T-helper 17 cell (primary cell): ENCODE measurements at places on chromosomes 6 and 20. TPM values are rescaled to one million over a fixed set of nuclear protein-coding genes. Genes with fewer than 3 reads are reported as not detected.

Gene VGLL2
- total RNA-seq: not detected

Gene COX4I2
- total RNA-seq: not detected

Gene CALHM5
- 0.65 TPM for total RNA-seq

Gene SLC35F1
- not detected for total RNA-seq

Gene CAP2
- not detected for total RNA-seq

Gene ARFGEF3
- 0.03 TPM for total RNA-seq

Gene SLC17A5
- 9.2 TPM for total RNA-seq

Gene C20orf141
- total RNA-seq: not detected

Gene DLK2
- 0.89 TPM for total RNA-seq

Gene CDSN
- total RNA-seq: not detected

Gene FAM83C
- not detected for total RNA-seq

DNA sequence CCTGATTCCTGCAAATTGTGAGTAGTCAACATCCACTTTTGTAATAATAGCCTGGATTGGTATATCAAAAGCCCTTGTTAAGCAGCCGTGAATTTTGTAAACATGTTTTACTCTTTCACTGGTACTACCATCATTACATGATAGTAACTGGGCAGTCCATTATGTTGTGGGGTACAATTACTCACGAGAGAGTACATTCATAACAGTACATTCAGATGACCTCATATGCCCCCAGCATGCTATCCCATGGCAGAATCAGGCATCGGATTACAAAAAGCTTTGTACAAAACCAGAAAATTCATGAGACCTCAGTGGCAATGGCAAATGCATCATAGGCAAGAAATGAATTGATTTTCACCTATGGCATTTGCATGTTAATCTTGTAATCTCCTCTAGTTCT is 166.2 kb downstream of the EPM2A start:
- no peaks in the 10 kb centered on the region for H3K4me1 ChIP-seq
- no peak overlapping the region for H3K4me3 ChIP-seq
- H3K27ac ChIP-seq: no peak overlapping the region
- DNase-seq: no peak
- no peaks in the 10 kb centered on the region for H3K36me3 ChIP-seq
- H3K27me3 ChIP-seq: no peaks in the 10 kb centered on the region

- no peaks in the 10 kb centered on the region for H3K36me3 ChIP-seq
- peaks cover 31% of the 10 kb centered on the region for H3K27me3 ChIP-seq
- H3K27ac ChIP-seq: no peak overlapping the region
Observed at GRCh38 chr20:9616455-9616805, 102.0 kb downstream of the LAMP5 start.

DNA sequence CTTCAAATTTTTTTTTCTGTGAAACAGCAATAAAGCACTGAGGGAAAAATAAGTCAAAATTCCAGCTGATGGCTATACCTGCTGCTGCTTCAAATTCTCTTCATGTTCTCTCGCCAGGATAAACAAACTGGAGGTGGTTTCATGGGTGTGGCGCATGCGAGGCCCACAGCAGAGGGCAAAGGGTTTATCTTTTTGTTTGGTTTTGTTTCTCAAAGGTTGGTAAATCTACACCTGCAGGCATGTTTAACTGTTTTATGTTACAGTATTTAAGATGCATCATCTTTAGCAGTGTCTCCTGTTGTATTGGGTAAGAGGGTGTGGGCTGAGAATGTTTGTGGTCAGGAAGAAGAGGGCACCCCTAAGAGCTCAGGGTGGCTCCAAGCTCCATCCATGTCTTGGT is 342.2 kb downstream of the CDH26 start:
- H3K4me1 ChIP-seq: peaks cover 10% of the 10 kb centered on the region
- peaks cover 12% of the 10 kb centered on the region for H3K27me3 ChIP-seq
- H3K36me3 ChIP-seq: peaks cover 2% of the 10 kb centered on the region
- no peak overlapping the region for H3K4me3 ChIP-seq

- DNase-seq: no peak
- no peak overlapping the region for H3K27ac ChIP-seq
- peaks cover 2% of the 10 kb centered on the region for H3K4me1 ChIP-seq
- H3K36me3 ChIP-seq: no peaks in the 10 kb centered on the region
Observed at GRCh38 chr6:117371492-117371891, 54.2 kb downstream of the ROS1 start.

- H3K36me3 ChIP-seq: peaks cover 3% of the 10 kb centered on the region
- peaks cover 4% of the 10 kb centered on the region for H3K27me3 ChIP-seq
- H3K4me1 ChIP-seq: no peaks in the 10 kb centered on the region
- DNase-seq: no peak
- no peak overlapping the region for H3K4me3 ChIP-seq
- H3K27ac ChIP-seq: no peak overlapping the region
Observed at GRCh38 chr6:166052837-166053236, 114.8 kb downstream of the TBXT start.

DNA sequence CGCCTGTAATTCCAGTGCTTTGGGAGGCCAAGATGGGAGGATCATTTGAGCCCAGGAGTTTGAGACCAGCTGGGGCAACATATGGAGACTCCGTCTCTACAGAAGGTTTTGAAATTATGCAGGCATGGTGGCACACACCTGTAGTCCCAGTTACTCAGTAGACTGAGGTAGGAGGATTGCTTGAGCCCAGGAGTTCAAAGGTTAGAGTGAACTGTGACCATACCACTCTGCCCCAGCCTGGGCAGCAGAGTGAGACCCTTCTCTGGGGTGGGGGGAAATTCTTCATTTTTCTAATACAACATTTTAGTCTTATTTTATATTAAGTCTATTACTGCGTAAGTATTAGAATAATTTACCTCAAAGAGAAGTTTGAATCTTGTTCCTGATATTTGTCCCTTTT is 20.1 kb upstream of the SUMO4 start:
- H3K4me1 ChIP-seq: peaks cover 35% of the 10 kb centered on the region
- peaks cover 18% of the 10 kb centered on the region for H3K36me3 ChIP-seq
- DNase-seq: no peak
- no peak overlapping the region for H3K4me3 ChIP-seq

DNA sequence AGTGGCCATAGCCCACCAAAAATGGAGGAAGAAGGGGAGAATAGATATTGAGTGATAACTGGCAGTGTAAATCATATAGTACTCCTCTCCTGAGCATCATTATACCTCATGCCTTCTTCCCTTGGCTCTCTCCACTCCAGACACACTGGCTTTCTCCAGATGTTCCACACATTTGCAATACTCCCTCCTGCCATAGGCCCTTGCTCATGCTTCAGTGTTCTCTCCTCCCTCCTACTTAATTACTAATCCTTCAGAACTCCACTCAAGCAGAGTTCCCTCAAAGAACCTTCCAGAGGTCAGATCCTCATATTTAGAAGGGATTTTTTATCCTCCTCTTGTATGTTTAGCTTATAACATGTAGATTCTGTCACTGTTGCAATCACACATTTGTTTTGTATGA is 279.5 kb upstream of the SUPT3H start:
- no peaks in the 10 kb centered on the region for H3K36me3 ChIP-seq
- no peak for DNase-seq
- no peak overlapping the region for H3K27ac ChIP-seq
- no peaks in the 10 kb centered on the region for H3K27me3 ChIP-seq

DNA sequence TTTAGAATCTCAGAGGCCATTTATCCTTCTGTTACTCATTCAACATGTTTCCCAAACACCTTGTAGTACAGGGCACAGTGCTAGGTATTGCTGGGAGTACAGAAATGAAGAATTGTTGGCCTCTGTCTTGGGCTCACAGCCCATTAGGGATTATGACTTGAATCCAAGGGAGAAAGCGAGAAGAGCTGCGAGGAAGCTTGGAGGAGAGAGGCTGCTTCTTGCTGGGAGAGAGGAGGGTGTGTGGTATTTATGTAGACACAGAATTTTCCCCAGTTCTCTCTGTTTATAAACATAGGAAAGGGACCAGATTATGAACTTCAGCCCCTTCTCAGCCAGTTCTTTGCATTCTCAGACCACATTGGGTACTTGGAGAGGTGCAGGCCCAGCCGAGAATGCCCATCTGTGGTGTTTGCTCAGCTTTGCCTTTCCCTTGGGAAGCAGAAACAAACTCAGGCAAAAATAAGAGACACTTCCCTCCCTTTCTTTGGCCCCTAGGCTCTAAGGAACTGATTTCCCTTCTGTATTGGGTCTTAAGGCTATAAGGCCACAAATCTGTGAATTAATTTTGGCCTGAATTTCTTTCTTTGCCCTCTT is 17.9 kb downstream of the CHMP4B start:
- H3K27ac ChIP-seq: peak overlapping the region; percentile 63
- peaks cover 5% of the 10 kb centered on the region for H3K36me3 ChIP-seq
- H3K4me3 ChIP-seq: peak overlapping the region; percentile 28
- H3K4me1 ChIP-seq: peaks cover 66% of the 10 kb centered on the region
- no peaks in the 10 kb centered on the region for H3K27me3 ChIP-seq
- DNase-seq: no peak

GRCh38 chr20:50663095-50663821 is 28.1 kb downstream of the RIPOR3 start:
- no peaks in the 10 kb centered on the region for H3K36me3 ChIP-seq
- H3K27ac ChIP-seq: no peak overlapping the region
- peaks cover 2% of the 10 kb centered on the region for H3K4me1 ChIP-seq
- DNase-seq: no peak
- no peak overlapping the region for H3K4me3 ChIP-seq
- H3K27me3 ChIP-seq: peaks cover 34% of the 10 kb centered on the region

DNA sequence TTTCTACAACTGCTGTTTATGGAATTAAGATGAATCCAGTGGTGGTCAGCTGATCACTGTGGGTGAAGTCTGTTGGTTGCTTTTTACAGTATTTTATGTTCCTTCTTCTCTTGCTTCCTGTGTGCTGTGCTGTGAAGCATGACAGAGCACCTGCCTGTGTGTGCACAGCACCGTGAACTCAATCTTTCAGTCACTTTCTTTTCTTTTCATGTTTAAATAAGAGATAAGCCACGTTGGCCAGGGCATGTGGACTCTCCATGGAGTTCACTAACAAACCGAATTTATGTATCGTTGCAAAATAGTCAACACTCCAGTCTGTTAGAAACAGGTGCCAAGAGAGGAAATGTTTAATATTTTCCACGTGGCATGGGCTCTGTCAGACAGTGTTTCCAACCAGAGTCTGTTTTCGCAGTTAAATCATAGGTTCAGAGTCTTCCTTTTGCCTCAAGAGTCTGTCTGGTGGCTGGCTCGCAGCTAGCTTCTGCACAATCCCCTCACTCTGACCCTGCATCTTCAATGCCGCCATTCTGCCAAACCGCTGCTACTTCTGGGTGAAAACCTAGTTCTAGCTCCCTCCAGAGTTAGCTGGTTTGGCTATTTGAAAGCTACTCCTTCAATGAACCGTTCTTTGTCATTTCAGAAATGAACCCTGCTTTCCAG is 73.2 kb downstream of the QRSL1 start:
- H3K27me3 ChIP-seq: peaks cover 51% of the 10 kb centered on the region
- H3K36me3 ChIP-seq: no peaks in the 10 kb centered on the region
- H3K4me3 ChIP-seq: no peak overlapping the region
- no peak for DNase-seq
- H3K27ac ChIP-seq: no peak overlapping the region
- H3K4me1 ChIP-seq: peaks cover 3% of the 10 kb centered on the region

DNA sequence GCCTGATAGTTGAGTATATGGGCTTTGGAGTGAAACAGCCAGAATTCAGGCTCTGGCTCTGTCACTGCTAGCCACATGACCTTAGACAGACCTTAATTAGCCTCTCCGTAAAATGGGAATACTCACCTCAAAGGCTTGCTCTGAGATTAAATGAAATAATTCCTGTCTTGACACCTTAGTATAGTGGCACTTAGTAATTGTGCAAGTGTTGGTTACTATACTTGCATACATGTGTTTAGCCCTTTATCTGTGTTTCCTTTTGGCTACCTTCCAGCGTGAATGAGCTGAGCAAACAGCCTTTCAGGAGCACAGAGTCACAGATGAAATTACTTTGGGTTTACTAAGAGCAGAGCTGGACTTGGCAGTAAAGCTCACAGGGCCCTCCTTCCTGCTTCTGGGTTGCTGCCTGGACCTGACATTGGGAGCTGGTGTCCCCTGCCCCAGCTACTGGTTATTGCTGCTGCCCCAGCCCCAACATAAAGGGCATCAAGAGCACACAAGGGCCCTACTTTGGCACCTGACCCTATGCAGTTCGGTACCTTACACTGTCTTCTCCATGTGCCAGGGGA is 32.8 kb downstream of the CD164 start:
- H3K4me1 ChIP-seq: peaks cover 10% of the 10 kb centered on the region
- H3K4me3 ChIP-seq: no peak overlapping the region
- H3K27me3 ChIP-seq: no peaks in the 10 kb centered on the region
- peaks cover 6% of the 10 kb centered on the region for H3K36me3 ChIP-seq

DNA sequence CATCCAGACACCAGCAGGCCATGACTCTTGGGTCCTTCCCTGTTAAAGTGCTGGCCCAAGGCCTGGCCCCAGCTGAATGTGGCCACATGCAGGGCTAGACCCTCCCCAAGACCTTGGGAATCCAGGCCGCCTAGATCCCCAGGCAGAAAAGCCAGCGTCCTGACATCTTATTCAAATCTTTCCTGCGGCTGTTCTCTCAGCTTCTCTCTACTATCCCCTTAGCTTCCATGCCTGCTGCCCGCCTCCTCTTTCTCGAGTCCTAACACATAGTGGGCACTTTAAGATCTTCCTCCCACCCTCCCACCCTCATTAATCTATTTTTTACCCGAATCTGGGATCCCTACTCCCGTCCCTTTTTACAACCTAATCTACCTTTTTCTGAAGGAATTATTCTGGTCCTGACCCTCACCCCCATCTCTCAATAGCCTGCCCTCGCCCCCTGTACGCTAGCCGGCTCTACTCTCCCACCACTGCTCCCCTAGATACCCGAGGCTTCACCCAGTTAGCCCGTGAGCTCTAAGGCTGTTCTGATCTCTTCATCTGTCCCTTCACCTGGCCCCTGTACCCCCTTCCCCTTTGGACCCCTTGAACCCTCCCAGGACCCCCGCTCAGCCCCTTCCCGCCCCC is at the start of gene CCHCR1:
Gene CCHCR1, minus strand, starts transcription at position 290 of the 627 bp plus-strand sequence. Its CDS starts 202 bp downstream, at position 88.
- peak within 1 kb of the TSS; percentile 98 for H3K4me3 ChIP-seq
- peaks cover 17% of the 10 kb centered on the region for H3K4me1 ChIP-seq
- H3K36me3 ChIP-seq: peaks cover 7% of the 10 kb centered on the region

DNA sequence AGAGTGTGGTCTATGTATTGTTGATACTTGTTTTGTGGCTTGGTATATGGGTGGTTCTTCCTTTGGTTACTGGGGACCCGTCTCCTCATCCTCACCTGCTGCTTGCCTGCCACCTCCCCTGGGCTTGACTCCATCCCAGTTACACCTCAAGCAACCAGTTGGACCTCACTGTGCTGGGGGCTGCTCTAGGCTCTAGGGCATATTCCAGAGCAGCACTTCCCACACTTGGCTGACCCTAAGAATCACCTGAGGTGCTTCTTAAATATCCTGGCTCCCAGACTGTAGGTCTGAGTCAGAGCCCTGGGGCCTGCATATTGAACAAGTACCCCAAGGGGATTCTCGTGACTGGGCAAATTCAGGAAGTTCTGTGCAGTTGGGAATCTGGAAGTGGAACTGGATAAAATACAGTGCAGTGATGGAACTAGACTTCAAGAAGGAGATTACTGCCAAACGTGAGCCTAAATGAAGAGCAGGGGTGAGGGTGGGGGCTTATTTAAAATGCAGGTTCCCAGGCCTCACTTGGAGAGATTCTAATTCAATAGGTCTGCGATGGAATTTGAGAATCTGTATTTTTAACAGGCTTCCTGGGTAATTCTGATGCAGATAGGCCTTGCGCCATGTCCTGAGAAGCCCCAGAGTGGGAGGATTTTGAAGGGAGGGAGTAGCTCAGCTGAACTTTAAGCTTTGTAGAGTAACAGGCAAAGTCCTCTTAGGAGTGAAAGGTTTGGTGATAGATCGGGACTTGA is 7.6 kb downstream of the SPATS1 start:
- H3K4me3 ChIP-seq: no peak overlapping the region
- no peaks in the 10 kb centered on the region for H3K36me3 ChIP-seq
- no peak overlapping the region for H3K27ac ChIP-seq
- H3K4me1 ChIP-seq: no peaks in the 10 kb centered on the region

- no peak overlapping the region for H3K27ac ChIP-seq
- no peak for DNase-seq
- H3K4me3 ChIP-seq: no peak overlapping the region
- peaks cover 4% of the 10 kb centered on the region for H3K36me3 ChIP-seq
Observed at GRCh38 chr20:50695135-50695872, 4.0 kb upstream of the RIPOR3 start.
